ENCODE measurements at places on chromosomes 7 and 10.

GRCh38 chr10:88066876-88067275 is 203.5 kb downstream of the PTEN start:
- no peak for DNase-seq

DNA sequence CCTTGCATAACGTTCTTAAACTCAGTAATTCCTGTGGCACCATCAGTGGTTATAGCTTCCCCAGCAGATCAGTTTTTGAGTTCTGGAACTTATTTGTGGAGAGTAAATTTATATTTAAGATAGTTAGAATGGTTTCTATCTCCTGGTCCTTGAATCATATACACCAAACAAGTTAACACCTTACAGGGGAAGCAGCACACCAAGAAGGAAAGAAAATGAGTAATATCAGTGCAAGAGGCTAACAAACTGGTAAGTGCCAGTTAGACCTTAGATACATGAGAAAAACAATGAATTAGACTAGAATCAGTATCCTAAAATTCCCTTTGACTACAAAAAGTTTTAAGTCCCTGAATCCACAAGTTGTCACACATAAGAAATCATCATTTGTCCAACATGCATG is 54.2 kb downstream of the ABI1 start:
- no peak for DNase-seq

DNA sequence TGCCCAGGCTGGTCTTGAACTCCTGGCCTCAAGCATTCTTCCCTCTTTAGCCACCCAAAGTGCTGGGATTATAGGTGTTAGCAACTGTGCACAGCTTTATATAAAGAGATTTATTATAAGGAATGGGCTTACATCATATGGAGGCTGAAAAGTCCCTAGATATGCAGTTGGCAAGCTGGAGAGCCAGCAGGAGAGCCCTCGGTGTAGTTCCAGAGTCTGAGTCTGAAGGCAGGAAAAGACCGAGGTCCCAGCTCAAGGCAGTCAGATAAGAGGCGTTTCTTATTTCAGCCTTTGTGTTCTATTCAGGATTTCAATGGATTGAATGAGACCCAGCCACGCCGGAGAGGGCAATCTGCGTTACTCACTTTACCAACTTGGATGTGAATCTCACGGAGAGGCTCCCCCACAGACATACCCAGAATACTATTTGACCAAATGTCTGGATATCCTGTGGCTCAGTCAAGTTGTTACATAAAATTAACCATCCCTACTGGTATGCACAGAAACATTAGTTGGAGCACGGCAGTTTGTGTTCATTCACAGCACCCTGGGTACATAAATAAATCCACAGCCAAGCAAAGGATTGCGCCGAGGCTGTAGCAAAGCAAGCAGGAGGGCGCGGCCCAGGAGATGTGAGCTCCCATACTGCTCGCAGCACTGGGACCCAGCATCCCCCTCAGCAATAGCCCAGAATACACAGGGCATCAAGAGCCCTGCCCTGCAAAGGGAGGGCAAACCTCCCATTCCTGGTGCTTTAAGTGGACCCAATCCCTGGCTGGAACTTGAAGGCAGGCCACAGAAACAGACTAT is 158.4 kb upstream of the ZNF32 start:
- DNase-seq = no peak

- no peak for DNase-seq
Observed at GRCh38 chr7:69751026-69751425, 152.8 kb downstream of the AUTS2 start.

- DNase-seq = no peak
Observed at GRCh38 chr7:37505750-37506353, 57.2 kb upstream of the ELMO1 start.

DNA sequence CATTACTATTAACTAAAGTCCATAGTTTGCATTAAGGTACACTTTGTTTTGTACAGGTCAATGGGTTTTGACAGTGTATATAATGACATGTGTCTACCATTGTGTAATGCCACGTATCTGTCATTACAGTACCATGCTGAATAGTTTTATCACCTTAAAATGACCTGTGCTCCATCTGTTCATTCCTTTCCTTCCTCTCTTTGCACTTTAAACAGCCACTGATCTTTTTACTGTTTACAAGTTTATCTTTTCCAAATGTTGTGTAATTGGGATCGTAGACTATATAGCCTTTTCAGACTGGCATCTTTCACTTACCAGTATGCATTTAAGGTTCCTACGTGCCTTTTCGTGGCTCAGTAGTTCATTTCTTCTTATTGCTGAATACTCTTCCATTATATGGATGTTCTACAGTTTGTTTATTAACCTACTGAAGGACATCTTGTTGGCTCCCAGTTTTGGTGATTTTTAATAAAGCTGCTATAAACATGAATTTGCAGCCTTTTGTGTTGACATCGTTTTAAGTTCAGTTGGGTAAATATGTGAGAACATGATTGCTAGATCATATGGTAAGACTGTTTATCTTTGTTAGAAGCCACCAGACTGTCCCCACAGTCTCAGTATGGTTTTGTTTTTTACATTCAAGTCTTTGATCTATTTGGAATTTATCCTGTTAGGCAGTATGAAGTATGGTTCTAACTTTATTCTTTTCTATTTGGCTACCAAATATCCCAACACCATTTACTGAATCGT is 24.7 kb downstream of the STAM start:
- no peak for DNase-seq

DNA sequence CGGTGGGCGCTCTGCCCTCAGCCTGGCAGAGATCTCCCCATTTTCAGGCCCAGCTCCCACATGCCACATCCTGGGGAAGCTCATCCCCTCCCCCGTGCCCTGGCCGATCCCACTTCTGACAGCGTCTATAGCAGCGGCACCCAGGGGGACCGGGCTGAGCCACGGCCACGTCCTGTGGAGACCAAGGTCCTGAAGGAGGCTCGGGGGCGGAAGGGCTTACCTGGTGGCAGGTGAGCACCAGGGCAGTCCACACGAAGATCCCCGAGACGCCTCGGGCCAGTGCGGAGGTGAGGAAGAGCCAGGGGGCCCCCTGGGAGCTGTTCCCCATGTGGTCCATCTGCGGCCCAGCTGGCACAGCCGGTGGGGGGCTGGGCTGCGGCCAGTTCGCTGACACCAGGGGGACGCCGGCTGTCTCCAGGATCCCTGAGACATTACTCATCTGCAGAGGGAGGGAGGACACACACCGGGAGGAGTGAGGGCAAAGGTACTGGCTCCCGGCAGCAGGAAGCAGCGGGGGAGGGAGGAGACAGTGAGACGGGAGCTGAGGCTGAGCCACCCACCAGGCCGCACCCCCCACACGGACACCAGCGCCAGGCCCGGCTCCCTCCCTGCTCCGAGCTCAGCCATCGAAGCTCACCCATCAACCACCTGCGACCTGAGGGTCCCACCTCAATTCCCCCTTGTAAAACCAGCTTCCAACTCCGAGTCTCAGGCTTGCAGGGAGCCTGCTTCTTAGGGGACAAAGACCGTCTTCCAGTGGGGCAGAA is 776 bp downstream of the TMEM184A start:
- no peak for DNase-seq

- DNase-seq = no peak
Observed at GRCh38 chr10:21870849-21871248, 132.7 kb downstream of the DNAJC1 start.

GRCh38 chr7:150620617-150621371 is 11.4 kb downstream of the GIMAP6 start:
- no peak for DNase-seq

- DNase-seq = no peak
Observed at GRCh38 chr10:98086837-98087708, 47.4 kb upstream of the R3HCC1L start.

- no peak for DNase-seq
Observed at GRCh38 chr10:113612154-113612553, 51.7 kb downstream of the NRAP start.

DNA sequence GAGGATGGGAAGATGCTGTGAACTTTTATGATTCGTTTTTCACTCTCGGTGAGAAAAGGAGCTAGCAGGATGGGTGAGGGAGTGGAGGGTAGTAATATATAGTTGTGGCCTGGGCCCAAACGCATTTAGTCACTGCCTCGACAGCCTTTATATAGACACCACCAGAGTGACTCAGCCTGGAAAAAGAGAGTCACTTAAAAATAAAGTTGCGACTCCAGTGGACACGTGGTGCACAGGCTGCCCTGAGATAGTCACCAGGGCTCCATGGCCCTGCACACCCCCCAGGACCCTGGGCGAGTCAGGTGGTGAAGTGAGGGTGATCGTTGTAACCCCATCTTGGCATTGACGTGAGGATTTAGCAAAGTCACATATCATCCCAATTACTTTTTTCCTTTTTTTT is 106.7 kb downstream of the CUX1 start:
- DNase-seq = no peak

DNA sequence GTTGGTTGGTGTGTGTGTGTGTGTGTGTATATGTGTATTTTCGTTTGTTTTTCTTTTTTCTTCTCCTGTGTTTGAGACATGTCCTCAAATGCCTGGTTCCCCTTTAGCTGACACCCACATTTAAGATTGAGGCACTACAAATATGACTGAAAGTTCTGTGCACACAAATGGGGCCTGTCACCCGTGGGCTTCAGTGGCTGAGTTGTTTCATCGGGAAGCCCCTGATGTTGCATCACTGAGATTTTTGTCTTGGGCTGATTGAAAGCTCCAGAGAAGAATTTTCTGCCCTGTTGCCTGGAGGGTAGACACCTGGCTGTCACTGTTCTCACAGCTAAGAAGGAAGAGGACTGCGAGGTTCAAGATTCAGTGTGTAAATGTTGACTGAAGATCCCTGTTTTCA is 283.8 kb upstream of the C7orf33 start:
- DNase-seq = no peak

DNA sequence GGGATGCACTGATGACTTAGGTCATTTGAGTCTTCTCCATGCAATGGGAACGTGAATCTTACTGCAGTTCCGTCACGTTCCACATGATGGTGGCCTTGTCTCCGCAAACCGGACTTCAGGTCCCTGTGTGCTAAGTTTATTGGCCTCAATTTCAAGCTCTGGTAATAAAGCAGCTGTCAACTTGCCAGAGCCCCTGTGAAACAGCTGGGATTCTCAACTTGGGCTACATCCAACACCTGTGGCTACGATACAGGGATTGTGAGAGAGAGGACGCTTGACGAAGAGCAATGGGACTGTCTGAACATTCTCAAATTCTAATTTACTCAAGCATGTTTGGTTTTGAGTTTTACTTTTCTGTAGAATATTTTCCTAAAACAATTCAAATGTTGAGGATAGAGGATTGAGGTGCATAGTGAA is 174.2 kb downstream of the PTN start:
- DNase-seq = no peak

- no peak for DNase-seq
Observed at GRCh38 chr7:2853147-2853546, 9.0 kb upstream of the GNA12 start.

- DNase-seq = no peak
Observed at GRCh38 chr10:13803566-13804554, 217.1 kb downstream of the PRPF18 start.

- DNase-seq = no peak
Observed at GRCh38 chr10:26621889-26622711, 75.4 kb upstream of the PDSS1 start.

DNA sequence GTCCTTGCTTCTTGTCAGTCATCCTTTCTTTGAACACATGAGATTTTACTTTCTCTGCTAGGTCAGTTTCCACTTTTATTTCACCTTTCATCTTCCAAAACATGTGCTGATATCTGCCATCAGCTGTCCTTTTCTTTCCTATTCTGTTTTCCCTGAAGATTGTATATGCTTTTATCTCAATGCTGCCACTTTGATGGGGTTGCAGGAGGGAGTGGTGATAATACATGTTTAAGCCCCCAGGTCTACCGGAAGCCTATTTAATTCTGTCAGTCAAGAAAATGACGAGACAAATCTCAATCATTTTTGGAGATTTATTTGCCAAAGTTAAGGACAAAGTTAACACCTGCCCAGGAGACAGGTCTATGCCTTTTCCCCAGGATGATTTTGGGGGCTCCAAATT is 73.8 kb downstream of the MRPL32 start:
- DNase-seq = no peak

DNA sequence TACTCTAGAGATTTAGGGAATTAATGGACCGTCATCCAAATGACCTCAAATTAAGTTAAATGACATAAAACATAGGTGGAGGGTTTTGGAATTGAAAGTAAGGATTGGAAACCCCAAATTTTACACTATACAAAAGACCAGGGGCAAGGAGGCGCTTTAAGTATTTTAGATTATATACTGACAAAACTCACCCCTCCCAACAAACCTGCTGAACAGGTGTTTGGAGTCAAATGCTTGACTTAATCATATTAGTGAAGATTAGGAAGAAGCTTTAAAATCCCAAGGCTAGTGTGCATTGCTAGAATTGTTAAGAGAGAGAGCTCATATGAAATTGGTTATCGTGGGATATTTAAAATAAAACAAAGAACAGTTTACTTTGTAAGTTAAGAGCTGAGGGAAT is at the start of gene GNGT1:
Gene GNGT1, plus strand, starts transcription at position 301 of the 400 bp plus-strand sequence. CDS start 180 bp downstream, outside the sequence.
- DNase-seq = no peak

GRCh38 chr10:132301371-132302330 is 6.1 kb downstream of the STK32C start:
- no peak for DNase-seq

DNA sequence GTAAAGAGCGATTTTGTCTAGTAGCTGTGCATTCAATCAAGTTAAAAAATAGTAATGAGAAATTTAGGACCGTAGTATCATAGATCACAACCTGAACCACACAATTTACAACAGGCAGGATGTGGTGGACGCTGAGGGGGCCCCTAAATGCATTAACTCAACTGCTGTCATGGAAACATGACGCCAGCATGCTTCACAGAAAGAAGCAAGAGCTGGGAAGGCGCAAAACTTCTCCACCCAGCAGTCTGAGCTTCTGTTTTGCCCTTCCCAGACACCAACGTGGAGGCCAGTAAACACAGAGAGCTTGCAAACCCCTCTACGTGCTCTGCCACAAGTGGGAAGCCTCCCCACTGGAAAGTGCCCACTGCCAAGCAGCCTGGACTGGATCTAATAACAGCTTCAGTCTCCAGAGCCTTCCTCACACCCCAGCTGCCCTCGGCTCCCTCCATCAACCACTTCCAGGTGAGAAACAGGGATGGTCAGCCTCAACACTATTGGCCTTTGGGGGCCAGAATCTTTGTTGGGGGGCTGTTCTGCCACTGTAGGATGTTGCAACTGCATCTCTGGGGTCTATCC is 151.8 kb downstream of the SFMBT2 start:
- peak; percentile 11 for DNase-seq

DNA sequence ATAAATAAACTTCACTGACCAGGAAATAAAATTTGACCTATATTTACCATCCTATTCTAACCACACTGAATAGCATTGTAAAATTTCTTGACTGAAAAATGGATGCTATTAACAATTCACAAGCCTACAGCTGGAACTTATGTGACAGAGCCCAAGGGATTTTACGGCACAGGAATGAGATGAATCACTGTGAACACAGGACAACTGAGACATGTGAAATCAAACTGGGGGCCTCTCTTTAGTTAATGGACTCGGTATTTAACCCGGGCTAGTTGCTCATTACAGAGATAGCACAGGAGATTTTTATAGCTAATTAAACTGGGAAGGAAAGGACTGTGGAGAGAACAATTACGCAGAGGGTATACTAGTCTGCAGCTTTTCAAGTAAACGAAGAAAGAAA is 100.6 kb downstream of the MICU1 start:
- no peak for DNase-seq

DNA sequence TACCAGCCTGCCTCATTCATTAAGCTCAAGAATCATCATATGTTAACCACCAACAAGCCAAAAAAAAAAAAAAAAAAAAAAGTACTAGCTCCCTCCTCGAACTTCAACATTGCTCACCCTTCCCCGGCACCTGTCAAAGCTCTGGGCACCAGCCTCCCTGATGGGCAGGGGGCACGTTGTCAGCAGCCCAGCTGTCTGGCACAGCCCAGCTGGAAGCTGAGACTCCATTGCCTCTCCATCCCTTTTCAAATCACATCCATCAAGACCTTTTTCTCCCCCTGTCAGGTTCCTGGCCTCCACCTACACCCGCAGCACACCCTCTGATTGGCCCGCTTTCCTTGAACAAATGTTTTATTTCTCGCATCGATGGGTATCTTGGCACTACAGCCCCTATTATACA is 913.3 kb upstream of the AUTS2 start:
- DNase-seq = no peak
